ENCODE measurements at places on chromosomes 7 and 10. TPM values are rescaled to one million over a fixed set of nuclear protein-coding genes. Genes with fewer than 3 reads are reported as not detected.

GRCh38 chr7:34311591-34311990, 346.4 kb upstream of the NPSR1 start:
- H3K27me3 ChIP-seq, result no peaks in the 10 kb centered on the region
- no peaks in the 10 kb centered on the region for H3K36me3 ChIP-seq
- no peak overlapping the region for H3K4me3 ChIP-seq
- no peaks in the 10 kb centered on the region for H3K4me1 ChIP-seq

The CYP2W1 gene
- not detected for total RNA-seq

The BMPER gene
- total RNA-seq, result 7.4 TPM

The MSS51 gene
- total RNA-seq, result 2.7 TPM

- no peaks in the 10 kb centered on the region for H3K36me3 ChIP-seq
- no peak overlapping the region for H3K27ac ChIP-seq
These were observed 52.3 kb downstream of the CCDC71L start for GRCh38 chr7:106608661-106609060.

DNA sequence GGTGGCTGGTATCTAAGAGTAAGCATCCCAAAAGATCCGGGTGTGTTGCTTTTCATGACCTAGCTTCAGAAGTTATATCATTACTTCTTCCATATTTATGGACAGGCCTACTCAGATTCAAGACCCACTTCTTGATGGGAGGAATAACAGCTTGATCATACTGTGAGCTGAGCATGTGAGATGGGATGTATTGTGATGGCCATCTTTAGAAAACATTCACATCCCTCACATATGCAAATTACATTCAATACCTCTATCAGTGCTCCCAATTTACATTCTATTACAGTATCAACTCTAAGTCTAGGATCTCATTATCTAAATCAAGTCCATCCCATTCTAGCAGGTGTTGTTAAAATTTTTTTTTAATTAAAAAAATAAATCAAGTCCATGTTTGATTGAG, 99.8 kb upstream of the OIT3 start:
- H3K27me3 ChIP-seq, result no peaks in the 10 kb centered on the region

The NKX1-2 gene
- total RNA-seq, result not detected

- H3K36me3 ChIP-seq, result no peaks in the 10 kb centered on the region
- H3K4me1 ChIP-seq, result no peaks in the 10 kb centered on the region
- no peak for DNase-seq
- H3K27me3 ChIP-seq, result no peaks in the 10 kb centered on the region
- no peak overlapping the region for H3K27ac ChIP-seq
- H3K4me3 ChIP-seq, result no peak overlapping the region
These were observed 580.5 kb downstream of the INHBA start for GRCh38 chr7:41122256-41122987.

DNA sequence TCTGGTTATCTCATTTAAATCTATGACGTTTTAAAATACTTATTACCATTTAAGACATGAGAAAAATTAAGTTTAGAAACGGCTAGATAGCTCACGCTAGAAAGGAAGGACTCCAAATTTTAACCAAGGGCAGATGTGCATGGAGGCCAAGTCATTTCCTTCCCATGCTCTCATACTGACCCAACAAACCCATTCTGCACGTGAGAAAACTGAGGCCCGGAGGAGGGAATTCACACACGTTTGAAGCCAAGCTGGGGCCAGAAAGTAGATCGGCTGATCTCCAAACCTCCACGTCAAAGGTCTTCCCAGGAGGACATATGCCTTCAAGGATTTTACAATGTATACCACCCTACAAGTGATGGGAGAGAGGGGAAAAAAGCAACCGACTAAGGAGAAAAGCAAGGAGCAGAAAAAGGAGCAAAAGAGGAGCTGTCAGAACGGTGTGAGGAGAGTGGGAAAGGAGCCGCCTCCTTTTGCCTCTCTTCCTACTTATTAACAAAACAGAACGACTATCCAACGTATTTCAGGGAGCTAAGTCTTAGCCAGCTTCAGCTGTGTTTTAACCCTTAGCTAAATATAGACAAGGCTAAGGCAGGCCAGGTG, 645 bp upstream of the SIRT1 start:
- H3K4me1 ChIP-seq, result peaks cover 16% of the 10 kb centered on the region
- H3K36me3 ChIP-seq, result peaks cover 23% of the 10 kb centered on the region
- H3K27ac ChIP-seq, result peak overlapping the region; percentile 94
- H3K27me3 ChIP-seq, result no peaks in the 10 kb centered on the region
- no peak for DNase-seq

The PIK3CG gene
- 14.9 TPM for total RNA-seq

The BICC1 gene
- total RNA-seq, result 11.0 TPM

DNA sequence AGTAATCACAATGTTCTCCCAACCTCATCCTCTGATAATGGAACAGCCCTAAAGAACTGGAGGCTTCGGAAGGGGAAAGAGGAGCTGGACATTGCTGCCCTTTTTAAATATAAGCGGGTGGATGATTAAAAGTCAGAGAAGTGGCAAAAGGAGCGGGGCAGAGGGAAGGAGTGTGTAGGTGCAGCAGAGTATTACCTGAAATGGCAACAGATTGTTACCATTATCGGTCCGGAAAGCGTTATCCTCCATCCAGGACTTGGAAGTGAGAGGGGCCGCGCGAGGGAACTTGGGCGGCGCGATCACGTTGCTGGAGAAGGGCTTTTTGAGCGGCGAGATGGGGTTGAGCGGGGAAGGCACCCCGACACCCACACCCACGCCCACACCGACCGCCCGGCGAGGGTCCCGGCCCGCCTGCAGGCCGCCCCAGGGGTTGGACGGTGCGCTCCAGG, 51.7 kb downstream of the CPEB3 start:
- H3K4me3 ChIP-seq, result peak overlapping the region; percentile 74
- no peak for DNase-seq
- peaks cover 4% of the 10 kb centered on the region for H3K36me3 ChIP-seq
- no peaks in the 10 kb centered on the region for H3K27me3 ChIP-seq

DNA sequence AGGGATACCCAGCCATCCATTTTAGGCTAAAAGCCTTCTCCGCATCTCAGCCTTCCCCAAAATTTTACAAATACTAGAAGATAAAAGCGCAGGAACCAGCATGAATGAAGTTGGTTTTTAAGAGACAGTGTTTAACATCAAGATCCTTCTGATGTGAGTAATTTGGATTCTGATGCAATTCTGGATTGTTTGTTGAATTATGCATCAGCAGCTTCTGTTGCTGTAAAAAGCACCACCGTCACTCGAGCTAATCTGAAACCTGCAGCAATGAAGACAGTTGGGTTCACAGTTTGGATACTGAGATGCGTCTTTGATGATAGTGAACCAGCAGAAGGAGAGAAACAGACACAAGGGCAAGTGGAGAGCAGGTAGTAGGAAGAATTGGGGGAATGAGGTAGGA, 179.2 kb downstream of the PLXNA4 start:
- H3K27me3 ChIP-seq, result no peaks in the 10 kb centered on the region
- H3K4me3 ChIP-seq, result no peak overlapping the region
- H3K36me3 ChIP-seq, result no peaks in the 10 kb centered on the region
- DNase-seq, result no peak

- no peak overlapping the region for H3K27ac ChIP-seq
- no peaks in the 10 kb centered on the region for H3K36me3 ChIP-seq
- no peaks in the 10 kb centered on the region for H3K27me3 ChIP-seq
- no peaks in the 10 kb centered on the region for H3K4me1 ChIP-seq
These were observed 14.6 kb upstream of the ZEB1 start for GRCh38 chr10:31304291-31304970.

DNA sequence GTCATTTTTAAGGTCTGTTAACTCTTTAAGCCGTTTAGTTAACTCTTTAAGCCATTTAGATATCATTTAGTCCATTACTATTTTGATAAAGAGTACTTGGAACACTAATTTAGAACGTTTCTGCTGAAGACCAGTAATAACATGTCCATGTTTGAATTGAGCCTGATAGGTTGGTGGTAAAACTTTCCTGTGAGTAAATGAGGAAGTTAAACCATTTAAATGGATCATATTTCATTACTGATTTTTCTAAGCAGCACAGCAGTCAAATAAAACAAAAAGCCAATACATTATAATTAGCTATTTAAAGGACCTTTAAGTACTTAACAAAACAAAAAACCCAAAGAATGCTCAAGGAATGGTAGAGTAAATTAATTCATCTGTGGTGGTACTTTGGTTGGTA, 29.4 kb downstream of the PHTF2 start:
- no peak overlapping the region for H3K27ac ChIP-seq
- DNase-seq, result no peak
- no peak overlapping the region for H3K4me3 ChIP-seq

The CYP3A5 gene
- 15.5 TPM for total RNA-seq

DNA sequence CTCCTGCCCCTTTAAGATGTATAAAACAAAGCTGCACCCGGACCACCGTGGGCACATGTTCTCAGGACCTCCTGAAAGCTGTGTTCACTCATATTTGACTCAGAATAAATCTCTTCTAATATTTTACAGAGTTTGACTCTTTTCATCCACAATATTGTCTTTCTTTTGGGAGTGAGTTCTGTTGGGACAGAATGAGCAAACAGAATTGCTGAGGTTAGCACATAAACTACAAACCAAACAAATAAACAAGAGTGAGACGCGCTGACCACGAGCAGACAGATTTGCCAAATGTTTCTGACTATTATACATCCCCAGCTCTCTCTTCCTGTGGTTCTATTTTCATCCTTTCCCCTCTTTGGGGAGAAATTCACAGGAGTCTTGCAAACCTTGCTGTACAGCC, 526.7 kb downstream of the CALN1 start:
- H3K4me3 ChIP-seq, result no peak overlapping the region
- no peak overlapping the region for H3K27ac ChIP-seq
- H3K27me3 ChIP-seq, result no peaks in the 10 kb centered on the region
- no peaks in the 10 kb centered on the region for H3K36me3 ChIP-seq
- H3K4me1 ChIP-seq, result no peaks in the 10 kb centered on the region

The NME8 gene
- total RNA-seq, result not detected

The NEBL gene
- total RNA-seq, result 96.4 TPM

GRCh38 chr7:101140339-101140699, 13.4 kb downstream of the SERPINE1 start:
- DNase-seq, result no peak
- no peak overlapping the region for H3K27ac ChIP-seq
- peaks cover 5% of the 10 kb centered on the region for H3K36me3 ChIP-seq
- H3K27me3 ChIP-seq, result peaks cover 4% of the 10 kb centered on the region
- peaks cover 14% of the 10 kb centered on the region for H3K4me1 ChIP-seq

DNA sequence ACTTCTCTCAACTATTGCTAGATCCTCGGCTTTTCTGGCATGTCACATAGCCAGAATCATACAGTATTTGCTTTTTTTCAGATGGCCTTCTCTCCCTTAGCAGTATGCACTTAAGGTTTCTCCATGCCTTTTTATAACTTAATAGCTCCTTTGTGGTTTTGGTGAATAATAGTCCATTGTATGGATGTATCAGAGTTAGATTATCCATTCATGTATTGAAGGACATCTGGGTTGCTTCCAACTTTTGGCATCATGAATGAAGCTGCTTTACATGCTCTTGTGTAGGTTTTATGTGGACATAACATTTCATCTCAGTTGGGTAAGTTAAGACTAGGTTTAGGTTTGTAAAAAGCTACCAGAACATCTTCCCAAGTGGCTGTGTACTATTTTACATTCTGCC, 4.6 kb downstream of the ATP5F1C start:
- H3K4me1 ChIP-seq, result peaks cover 53% of the 10 kb centered on the region
- H3K4me3 ChIP-seq, result no peak overlapping the region
- H3K27me3 ChIP-seq, result no peaks in the 10 kb centered on the region

GRCh38 chr7:18494406-18494805, 1.1 kb upstream of the HDAC9 start:
- no peaks in the 10 kb centered on the region for H3K36me3 ChIP-seq
- H3K27ac ChIP-seq, result no peak overlapping the region
- H3K27me3 ChIP-seq, result no peaks in the 10 kb centered on the region
- H3K4me1 ChIP-seq, result peaks cover 14% of the 10 kb centered on the region
- DNase-seq, result no peak

- no peak for DNase-seq
- no peak overlapping the region for H3K4me3 ChIP-seq
- no peak overlapping the region for H3K27ac ChIP-seq
- H3K4me1 ChIP-seq, result no peaks in the 10 kb centered on the region
- no peaks in the 10 kb centered on the region for H3K36me3 ChIP-seq
These were observed 294.6 kb downstream of the SORCS3 start for GRCh38 chr10:104935656-104936055.

GRCh38 chr10:132993271-132994184, 51.2 kb upstream of the CFAP46 start:
- H3K4me1 ChIP-seq, result no peaks in the 10 kb centered on the region
- DNase-seq, result no peak
- H3K36me3 ChIP-seq, result no peaks in the 10 kb centered on the region
- H3K4me3 ChIP-seq, result no peak overlapping the region
- no peak overlapping the region for H3K27ac ChIP-seq

The FAM25G gene
- total RNA-seq, result not detected

DNA sequence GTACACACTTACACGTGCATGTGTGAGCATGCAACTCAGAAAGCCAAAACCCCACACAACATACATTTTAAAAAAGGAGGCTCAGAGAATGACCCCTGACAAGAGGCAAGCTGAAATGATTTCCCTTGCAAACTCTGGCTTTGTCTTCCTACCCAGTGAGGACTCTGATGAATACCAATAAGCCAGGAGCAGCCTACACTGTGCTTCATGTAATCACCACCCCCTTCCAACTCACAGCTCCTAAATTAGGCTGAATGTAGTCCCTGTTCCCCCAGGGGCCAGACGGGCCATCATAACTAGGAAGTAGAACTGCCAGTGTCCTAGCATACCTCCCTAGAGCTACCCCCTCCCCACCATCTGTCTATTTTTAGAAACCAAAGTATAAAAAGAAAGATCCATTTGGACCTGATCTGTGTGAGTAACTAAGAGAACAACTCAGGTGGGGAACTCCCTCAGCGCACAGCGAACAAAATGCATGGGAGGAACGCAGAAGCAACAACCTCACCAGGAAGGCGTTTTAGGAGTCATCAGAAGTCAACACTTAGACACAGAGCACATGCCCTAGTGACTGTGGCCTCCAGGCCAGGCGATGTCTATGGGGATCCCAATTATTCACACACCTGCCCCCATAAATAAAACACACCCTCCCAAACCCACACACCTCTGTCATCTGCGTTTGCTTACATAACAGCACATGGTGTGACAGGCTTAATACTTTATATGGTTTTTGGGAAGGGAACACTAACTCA, 1.9 kb downstream of the DGKI start:
- H3K4me1 ChIP-seq, result peaks cover 9% of the 10 kb centered on the region
- no peak for DNase-seq
- H3K36me3 ChIP-seq, result no peaks in the 10 kb centered on the region
- no peak overlapping the region for H3K4me3 ChIP-seq
- H3K27me3 ChIP-seq, result peaks cover 32% of the 10 kb centered on the region

The NKX2-3 gene
- not detected for total RNA-seq

The NYAP1 gene
- 1.1 TPM for total RNA-seq

The LRRC4 gene
- total RNA-seq, result 12.8 TPM

- no peaks in the 10 kb centered on the region for H3K4me1 ChIP-seq
- DNase-seq, result no peak
- no peak overlapping the region for H3K27ac ChIP-seq
These were observed 202.8 kb upstream of the AKR1E2 start for GRCh38 chr10:4623200-4623599.

The PLAU gene
- total RNA-seq, result 29.0 TPM

GRCh38 chr7:107408349-107408748, 61.5 kb upstream of the GPR22 start:
- H3K27me3 ChIP-seq, result no peaks in the 10 kb centered on the region
- peaks cover 16% of the 10 kb centered on the region for H3K36me3 ChIP-seq
- H3K4me3 ChIP-seq, result no peak overlapping the region
- H3K4me1 ChIP-seq, result no peaks in the 10 kb centered on the region
- no peak overlapping the region for H3K27ac ChIP-seq
